Activated T-helper 1 cell treated with anti-CD3 and anti-CD28 coated beads, Interleukin-12 subunit alpha, Interleukin-12 subunit beta, Interleukin-2, Interleukin-4 antibody, amounts not matched to agents 30 ng/mL and 10 ng/mL and 1 ng/mL, durations not matched to agents 14 hours and 24 hours and 36 hours (primary cell): ENCODE measurements at places on chromosomes 7 and 10. TPM values are rescaled to one million over a fixed set of nuclear protein-coding genes. Genes with fewer than 3 reads are reported as not detected.

- no peaks in the 10 kb centered on the region for H3K27me3 ChIP-seq
- no peak overlapping the region for H3K4me3 ChIP-seq
- DNase-seq = no peak
- no peak overlapping the region for H3K27ac ChIP-seq
- no peaks in the 10 kb centered on the region for H3K36me3 ChIP-seq
Observed at GRCh38 chr7:33958104-33958503, 52.8 kb downstream of the BMPER start.

DNA sequence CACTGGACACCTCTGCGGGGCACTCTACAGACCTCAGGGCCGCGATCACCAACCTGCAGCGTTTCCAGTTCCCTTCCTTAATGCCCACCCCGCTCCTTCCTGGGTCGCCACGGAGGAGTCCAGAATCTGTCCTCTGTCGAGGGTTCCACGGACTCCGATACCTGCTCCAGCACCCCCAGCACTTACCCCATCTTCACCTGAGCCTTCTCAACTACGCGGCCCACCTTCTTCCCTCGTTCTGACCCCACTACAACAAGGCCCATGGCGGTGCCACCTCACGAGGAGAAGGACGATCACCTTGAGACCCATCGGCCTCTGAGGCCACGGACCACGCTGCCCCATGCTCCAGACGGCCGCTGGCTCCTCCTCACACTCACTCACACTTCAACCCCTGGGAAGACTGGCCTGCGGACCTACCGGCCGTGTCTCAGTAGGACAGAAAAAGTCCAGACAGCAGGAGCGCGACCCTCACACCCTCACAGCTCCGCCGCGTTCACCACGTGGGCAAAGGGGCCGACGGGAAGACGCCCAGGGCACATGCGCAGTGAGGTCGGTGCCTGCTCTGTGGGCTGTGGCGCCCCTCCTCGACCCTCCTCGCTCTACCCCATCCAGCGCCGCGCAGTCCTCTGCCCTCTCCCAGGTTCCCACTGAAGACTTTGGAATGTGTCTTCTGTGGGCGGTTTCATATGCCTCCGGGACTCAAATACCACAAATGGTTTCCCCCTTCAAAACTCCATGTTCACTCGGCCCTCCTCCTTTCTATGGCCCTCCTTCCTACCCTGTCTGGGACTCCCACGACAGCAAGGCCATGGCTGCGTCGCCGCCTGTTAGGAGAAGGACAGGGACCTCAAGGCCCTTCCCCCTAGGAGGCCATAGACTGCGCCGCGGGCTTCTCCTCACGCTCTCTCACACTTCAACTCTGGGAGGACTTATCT lies 193.9 kb upstream of the PHF14 start:
- no peak overlapping the region for H3K27ac ChIP-seq
- no peaks in the 10 kb centered on the region for H3K36me3 ChIP-seq
- H3K27me3 ChIP-seq = no peaks in the 10 kb centered on the region
- no peak overlapping the region for H3K4me3 ChIP-seq
- DNase-seq = no peak

GRCh38 chr10:113746217-113746957 lies 5.1 kb upstream of the PLEKHS1 start:
- no peak overlapping the region for H3K4me3 ChIP-seq
- no peak for DNase-seq

Gene IGF2BP3
- total RNA-seq = 2.5 and 2.7 TPM in 2 replicates

Gene TYW1B
- total RNA-seq = 3.3 TPM in 2 replicates
